ENCODE measurements at places on chromosomes 4 and X. TPM values are rescaled to one million over a fixed set of nuclear protein-coding genes. Genes with fewer than 3 reads are reported as not detected.

The VEGFD gene
- total RNA-seq, result 1.1 TPM

The PDGFRA gene
- 30.8 TPM for total RNA-seq

The RASGEF1B gene
- 24.1 TPM for total RNA-seq

The GPR173 gene
- total RNA-seq, result 0.55 TPM

The MAGIX gene
- 13.9 TPM for total RNA-seq

The KDR gene
- total RNA-seq, result 5.2 TPM

The VSIG4 gene
- 15.4 TPM for total RNA-seq

The TMSB15A gene
- total RNA-seq, result 0.42 TPM

The ZAR1 gene
- not detected for total RNA-seq

The PNMA3 gene
- total RNA-seq, result 0.15 TPM

The PDLIM5 gene
- 148 TPM for total RNA-seq

The GPRASP3 gene
- total RNA-seq, result 3.2 TPM

The ARAP2 gene
- 19.5 TPM for total RNA-seq

The ZRSR2 gene
- total RNA-seq, result 9.1 TPM

The CABS1 gene
- total RNA-seq, result not detected

The ATP2B3 gene
- total RNA-seq, result 0.21 TPM

The NDP gene
- total RNA-seq, result 0.17 TPM
